ENCODE measurements at places on chromosomes 16 and 17.
A peak's percentile ranks its signal among the peaks of the same experiment; 100 is the strongest.

GRCh38 chr16:87064731-87065445 is 252.3 kb downstream of the C16orf95 start:
- no peak for DNase-seq

DNA sequence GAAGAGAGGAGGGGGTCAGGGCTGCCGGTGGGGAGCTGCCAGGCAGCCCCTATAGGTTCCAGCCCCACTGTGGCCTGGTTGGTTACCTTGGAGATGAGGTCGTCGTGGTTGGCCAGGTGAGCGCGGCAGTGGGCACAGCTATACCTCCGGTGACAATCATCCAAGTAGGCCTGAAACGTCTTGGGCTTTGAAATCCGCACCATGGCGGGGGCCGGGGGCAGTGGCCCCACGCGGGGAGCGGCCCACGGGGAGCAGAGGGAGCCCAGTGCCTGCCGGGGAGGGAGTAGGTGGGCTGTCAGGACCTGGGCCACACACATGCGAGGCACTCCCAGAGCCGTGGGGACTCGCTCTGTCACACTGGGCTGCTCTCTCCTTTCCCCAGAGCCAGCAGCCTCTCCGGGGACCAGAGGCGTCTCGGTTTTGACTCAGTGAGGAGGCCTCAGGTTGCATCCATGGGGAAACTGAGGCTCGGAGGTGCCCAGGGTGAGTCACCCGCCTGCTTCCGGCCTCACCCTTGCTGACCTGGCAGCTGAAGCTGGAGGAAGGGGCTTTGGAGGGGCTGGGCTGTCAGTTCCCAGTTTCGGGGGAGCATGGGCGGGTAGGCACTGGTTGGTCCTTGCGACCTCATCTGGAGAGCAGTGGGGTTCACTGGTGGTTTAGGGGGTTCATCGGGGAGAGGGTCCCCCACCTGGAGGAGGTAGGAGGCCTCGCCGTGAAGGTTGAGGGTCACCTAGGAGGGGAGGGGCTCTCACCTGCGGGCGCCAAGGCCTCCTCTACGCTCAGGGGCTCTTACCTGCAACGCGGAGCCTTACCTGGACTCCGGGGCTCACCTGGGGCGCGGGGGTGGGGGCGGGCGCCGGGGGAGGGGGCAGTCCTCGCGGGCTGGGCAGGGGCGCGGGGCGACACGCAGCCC is 591 bp downstream of the YPEL3 start:
- DNase-seq = no peak

DNA sequence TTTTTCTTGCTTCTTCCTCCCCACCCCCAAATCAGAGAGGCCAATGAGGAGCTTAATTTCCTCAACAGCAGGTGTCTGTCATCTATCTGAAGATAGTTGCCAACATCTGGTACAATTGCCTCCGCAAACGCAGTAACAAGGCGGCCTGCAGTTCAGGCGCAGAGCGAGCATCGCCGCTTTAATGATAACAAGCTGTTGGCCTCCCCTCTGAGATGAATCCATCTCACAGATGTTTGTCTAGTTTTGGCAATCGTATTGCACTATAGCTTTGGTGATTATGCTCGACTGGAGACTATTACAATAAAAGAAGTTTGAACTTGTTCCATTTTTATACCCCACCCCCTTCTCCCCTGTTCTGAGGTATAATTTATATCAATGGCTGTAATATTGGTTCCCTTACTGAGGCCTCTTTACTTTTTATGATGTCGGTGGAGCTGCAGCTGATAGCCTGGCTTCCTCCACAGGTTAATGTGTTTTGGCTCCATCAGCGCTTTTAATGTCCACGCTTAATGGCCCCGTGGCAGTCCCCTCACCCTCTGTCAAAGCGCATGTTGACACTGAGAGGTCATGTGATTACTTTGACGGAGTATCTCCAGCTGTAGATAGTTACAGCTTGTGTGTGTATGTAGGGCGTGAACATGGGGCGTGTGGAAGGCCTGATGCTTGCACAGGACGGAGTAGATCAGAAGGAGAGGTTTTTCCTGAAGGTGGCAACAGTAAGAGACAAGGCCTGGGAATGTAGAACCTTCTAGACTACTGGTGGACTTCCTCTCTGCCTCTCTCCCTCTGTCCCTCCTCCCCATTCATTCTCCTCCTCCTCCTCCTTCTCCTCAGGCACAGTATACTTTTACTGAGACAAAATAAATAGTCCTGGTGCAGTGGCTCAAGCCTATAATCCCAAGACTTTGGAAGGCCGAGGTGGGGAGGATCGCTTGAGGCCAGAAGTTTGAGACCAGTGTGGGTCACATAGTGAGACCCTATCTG is 164.7 kb downstream of the MSI2 start:
- peak; percentile 94 for DNase-seq

- DNase-seq = no peak
Measured at GRCh38 chr16:55835581-55835980, 2.7 kb upstream of the CES1 start.

DNA sequence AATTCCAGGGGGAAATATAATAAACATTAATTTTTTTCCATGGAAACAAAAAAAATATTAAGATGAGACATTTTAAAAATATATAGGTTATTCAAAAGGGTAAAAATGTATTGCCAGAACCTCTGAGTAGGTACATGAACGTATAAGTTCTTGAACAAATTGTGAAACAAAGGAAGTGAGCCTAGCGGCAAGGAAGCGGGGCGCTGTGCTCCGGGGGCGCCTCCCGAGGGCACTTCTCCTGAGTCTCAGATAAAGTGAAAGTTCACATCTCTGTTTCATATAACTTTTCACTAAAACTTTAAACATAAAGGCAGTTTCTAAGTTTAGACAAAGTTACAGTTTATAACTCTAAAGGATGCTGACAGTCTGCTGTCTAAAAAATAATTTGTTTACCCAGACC is 52.3 kb downstream of the TNRC6C start:
- DNase-seq = no peak

DNA sequence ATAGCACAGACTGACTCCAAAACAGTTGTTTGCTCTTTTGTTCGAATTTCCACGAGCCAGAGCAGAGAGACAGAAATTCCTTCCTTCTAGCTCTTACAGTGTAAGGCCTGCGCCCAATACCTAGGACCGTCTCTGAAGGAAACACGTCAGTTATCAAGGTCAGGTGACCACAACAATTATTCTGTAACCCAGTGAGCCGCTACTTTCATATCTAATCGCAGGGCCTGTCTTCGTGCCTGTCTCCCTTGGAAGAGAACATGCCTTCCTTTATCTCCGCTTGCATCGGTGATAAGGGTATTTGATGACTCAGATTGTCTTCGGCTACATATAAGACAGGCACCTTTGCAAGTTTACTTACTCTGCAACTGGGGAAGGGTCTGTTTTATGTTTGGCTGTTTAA is 288.0 kb downstream of the MAF start:
- DNase-seq = no peak

DNA sequence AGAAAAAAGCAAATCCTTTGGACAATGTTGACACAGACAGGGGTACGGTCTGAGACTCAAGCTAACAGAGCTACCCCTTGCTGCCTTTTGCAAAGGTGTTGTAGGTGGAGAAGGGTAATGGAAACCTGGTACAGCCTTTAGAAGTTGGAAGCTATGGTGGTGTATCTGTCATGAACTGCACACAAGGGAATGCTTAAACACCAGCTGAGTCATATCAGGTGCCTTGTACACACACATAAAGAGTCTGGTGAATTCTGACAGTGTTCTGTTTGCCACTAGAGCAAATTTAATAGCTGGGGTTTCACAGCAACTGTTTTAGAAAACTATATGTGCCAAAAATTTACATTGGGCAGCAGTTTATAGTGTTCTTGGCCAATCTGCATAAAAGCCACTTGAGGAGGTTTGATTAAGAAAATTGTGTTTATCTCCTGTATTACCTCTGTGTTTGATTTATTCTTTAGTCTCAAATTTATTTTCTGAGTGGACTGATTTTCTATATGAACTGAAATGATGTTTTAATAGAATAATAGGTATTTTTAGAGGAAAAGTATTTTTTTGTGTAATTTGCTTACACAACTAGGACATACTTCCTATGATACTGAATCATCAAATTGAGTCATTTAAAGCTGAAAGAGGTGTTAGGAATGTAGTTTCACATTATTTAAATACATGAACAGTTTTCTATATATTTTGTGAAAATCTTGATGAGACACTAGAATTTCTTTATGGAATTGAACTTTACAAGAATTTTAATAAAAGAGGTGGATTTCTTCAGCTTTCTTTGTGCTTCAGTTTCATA is 136.9 kb downstream of the MAP2K6 start:
- no peak for DNase-seq

DNA sequence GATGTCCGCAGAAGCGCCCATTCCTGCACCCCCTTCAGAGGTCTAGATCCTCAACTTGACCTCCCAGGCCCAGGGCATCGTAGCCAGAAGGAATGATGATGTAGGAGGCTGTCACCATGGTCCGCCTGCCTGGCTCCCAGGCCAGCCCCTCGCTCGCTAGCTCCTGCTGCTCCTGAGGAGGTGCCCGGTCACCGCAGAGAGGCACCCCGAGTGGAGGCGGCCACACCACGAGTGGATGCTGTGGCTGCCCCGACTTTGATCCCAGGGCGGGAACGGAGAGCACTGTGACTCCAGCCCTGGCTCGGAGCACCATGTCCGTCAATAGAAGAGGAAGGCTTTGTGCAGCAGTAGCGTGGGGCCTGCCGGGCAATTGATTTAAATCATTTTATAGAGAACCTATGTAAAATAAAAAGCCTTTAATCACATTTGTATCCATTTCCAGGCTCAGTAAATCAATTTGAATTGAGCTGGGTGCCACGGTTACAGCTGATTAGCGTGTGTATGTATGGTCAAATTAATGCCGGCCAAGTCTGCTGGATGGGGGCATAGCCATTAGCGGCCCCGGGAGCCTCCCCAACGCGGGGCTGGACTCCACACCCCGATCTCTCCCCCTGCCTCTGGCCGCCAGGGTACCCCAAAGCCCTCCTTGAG is 122.6 kb upstream of the GSE1 start:
- DNase-seq = no peak
